ENCODE measurements at places on chromosomes 2 and 18.

- no peak for DNase-seq
These were observed 171.4 kb upstream of the NABP1 start for GRCh38 chr2:191506515-191506914.

DNA sequence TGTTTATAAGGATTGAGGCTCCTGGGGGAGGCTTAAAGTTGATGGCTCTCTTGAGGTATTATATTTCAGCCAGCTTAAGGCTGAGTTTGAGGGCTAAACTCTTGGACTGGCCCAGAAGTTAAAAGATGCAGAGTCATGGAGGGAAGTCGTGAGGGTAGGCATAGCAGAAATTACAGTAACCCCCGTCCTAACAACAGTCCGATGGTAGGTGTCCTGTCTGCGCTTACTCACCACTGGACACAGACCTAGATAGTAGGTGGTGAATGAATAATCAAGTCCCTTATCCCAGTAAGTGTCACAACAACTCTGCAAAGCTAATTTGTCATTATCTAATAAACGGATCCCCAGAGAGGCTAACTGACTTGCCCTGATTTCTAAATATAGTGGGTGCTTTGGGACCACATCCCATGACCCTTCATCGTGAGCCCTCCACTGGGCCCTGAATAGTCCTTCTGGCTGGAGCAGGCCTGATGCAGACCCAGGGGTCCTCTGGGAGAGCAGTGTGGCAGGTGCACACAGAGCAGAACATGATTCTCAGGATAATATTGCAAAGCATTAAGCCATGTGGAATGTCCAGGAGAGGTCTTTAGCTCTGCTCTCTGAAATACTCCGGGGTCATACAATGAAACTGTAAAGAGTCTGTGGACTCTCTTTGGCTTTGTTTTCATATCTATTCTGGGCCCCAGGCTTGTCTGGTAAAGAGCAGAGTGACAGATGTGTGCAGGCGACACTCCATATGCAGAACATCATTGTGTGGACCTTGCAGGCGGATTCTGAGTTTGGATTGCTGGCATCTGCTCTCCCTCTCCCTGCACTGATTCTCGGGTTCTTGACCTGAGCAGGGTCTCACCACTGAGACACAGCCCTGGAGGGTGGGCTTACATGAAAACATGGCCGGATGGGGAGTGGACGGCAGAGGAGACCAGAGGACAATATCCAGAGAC is 98.1 kb downstream of the RNF144A start:
- no peak for DNase-seq

DNA sequence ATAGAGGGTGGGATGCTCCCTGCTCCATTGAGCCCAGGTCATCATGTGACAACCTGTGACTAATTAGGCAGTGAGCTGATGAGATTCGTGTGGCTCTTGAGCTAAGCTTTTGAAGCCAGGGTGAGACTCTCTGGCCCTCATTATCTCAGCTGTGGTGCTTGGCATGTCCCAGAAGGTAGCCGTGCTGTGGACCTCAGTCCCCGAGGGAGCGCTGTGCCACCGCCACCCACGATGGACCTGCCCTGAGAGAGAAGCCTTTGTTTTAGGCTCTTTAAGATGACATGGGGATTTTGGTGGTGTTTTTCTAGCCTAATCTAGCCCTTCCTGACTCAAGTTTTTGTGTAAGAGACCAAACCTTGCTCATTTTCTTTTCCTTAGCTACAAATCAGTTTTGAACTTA is 66.4 kb downstream of the NEDD4L start:
- DNase-seq, result no peak

- DNase-seq, result no peak
These were observed 193.5 kb downstream of the MYO3B start for GRCh38 chr2:170371231-170371998.

- no peak for DNase-seq
These were observed 931.9 kb upstream of the CNTNAP5 start for GRCh38 chr2:123093199-123093598.

DNA sequence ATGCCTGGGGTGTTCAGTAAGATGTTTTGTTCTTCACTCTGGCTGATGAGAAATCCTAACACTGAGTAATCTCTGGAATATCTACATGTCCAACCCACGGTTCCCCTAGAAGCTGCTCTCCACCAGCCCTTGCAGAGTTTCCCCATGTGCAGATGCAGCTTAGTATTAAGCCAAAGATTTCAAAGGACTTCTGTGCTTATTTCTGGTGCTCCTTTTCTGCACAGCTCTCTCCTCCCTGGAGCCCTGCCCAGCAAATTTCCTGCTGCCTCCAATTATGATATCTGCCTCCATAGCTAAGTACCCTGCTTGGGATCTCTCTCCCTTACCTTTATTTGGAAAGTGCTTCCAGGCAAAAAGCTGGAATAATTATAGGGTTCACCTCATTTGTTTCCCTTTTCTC is 949.3 kb downstream of the BCL11A start:
- no peak for DNase-seq

- no peak for DNase-seq
These were observed 82.4 kb downstream of the TRIM43 start for GRCh38 chr2:95674186-95674585.

DNA sequence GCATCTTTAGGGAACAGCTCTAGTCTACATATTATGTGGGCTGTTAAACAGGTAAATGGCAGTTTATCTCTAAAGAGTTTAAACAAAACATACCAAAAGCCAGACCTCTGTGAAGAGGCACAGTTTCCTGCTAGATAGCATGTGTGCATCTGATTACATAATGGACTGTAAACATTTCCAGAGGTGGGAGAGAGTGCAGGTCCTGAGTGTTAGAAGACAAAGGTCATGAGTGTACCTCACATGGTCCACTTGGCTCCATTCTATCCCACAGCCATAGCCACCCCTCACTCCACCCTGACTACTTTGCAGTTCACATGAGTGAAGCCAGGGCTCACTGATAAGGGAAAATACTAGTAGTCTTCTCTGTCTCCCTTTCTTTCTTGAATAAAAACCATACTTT is 233.4 kb downstream of the MTX2 start:
- no peak for DNase-seq

DNA sequence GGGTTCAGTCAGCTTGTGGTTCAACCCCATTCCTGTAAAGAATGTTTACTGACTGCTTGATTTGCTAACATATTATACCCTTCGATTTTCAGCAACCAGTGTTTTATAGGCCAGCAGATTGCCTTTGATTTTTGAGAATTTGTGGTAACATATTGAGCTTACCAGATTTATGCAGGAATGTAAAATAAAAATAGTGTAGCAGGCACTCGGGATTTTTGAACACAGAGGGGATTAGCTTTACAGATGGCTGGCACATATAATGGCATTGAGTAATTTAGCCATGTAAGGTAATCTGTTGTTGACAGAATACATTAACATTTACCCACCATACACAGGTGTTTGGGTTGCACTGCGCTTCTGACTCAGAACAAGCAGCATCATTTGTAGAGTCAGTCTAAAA is 354.0 kb downstream of the LRRTM1 start:
- DNase-seq, result no peak

GRCh38 chr2:85553184-85553583 is 8.1 kb downstream of the GGCX start:
- DNase-seq, result no peak

- no peak for DNase-seq
These were observed 46.4 kb upstream of the BZW1 start for GRCh38 chr2:200765139-200765951.

DNA sequence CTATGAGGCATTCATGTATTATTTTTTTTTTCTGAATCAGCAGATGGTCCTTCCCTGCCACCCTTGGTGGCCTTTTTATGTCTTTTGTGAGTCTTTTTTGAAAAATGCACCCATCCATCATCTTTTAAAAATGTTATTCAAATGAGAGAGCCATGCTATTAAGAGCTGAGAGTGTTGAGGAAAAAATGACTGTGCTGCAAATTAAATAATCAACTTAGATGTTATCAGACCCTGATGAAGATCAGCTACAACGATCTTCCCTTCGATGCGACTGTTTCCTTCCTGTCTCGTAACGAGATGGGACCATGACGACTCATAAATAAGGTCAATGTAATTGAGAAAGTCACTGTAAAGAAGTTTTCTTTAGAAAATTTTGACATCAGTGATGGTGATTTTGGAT is 44.4 kb downstream of the TRIB2 start:
- DNase-seq, result no peak

- DNase-seq, result peak; percentile 52
These were observed 22.5 kb upstream of the TACR1 start for GRCh38 chr2:75221862-75222261.

GRCh38 chr2:144449028-144449406 is 70.9 kb downstream of the ZEB2 start:
- no peak for DNase-seq

DNA sequence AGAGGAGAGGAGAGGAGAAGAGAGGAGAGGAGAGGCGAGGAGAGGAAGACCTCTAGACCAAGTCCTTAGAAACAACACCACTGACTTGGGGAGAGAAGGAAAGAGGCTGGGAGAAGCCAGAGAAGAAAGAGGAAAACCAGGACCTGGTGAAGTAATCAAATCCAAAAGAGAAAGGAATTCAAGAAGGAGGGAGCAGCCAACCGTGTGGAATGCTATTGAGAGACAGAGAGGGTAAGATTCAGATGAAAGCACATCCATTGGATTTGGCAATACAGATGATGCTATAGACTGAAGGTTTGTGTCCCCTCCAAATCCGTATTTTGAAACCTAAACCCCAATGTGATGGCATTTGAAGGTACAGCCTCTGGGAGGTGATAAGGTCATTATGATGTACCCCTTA is 50.7 kb downstream of the GALNT14 start:
- DNase-seq, result no peak

DNA sequence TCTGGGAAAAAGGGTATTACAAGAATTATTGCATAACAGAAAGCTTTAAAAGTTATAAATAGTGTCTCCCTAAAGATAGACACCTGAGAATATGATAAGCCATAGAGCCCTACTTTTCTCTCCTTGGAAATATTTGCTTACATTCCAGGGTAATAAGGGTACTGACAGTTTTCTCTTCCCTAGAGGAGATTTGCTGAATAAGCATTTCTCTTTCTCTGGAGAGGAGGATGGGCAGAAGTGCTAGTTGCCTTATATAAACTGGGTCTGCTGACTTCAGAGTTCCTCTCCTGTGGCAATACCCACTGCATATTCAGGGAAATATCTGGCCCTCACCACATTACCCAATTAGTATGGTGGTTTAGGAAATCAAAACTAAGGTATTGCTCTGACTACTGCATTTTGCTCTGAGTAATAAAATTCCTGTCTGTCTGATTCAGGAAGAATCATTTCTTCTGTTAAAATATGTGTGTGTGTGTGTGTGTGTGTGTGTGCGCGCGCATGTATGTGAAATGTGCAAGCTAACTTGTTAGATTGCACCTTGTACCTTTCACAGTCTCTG is 1391.3 kb downstream of the DSC3 start:
- DNase-seq, result no peak

GRCh38 chr2:235658351-235659174 is 164.7 kb downstream of the AGAP1 start:
- DNase-seq, result peak; percentile 57

DNA sequence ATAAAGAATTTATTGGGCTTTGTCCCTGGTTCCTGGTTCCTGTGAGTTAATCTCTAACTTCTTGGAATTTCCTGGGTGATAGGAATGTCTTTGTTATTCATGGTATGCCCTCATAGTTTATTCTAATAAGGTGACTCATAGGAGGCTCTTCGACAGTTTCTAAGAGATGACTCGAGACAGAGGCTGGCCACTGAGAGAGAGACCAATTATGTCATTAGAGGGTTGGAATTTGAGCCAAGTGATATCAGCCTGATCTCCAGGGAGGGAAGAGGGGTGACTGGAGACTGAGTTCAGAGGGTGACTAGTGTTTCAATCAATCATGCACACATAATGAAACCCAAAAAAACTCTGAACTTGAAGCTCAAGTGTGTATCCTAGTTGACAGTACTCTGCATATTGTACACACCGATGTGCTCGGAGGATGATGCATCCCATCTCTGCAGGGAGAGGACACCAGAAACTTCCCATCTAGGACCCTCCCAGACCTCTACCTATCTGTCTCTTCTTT is 185.7 kb downstream of the MTCL1 start:
- DNase-seq, result no peak

GRCh38 chr2:143833015-143833660 is 686.8 kb downstream of the ZEB2 start:
- no peak for DNase-seq

DNA sequence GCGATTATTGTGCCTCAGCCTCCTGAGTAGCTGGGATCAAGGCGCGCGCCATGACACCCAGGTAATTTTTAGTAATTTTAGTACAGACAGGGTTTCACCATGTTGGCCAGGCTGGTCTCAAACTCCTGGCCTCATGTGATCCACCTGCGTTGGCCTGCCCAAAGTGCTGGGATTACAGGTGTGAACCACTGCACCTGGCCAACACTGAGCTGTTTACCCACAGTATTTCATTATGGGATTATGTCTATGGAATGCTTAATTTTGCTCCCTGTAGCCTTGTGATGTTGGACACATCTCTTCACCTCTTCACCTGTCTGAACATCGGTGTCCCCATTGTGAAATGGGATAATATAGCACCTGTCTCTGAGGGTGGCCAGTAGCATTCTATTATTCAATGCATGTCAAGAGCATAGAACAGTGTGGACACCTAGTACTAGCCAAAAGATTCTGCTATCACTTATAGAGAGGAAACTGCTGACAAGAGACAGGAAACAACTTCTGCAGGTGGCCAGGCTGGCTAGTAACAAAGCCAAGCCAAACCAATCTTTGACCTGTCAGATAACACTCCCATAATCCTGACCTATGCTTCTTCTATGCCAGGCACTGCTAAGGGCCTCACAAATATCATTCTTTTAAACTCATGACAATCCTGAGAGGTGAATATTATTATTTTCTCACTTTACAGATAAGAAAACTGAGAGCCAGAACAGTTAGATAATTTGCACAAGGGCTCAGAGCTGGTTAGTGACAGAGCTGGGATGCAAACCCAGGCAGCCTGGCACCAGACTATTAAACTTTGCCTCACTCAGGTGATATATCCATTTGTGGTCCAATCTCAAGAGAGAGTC is 29.4 kb upstream of the REEP1 start:
- no peak for DNase-seq

- DNase-seq, result no peak
These were observed 221.3 kb downstream of the FHOD3 start for GRCh38 chr18:36518839-36519238.

DNA sequence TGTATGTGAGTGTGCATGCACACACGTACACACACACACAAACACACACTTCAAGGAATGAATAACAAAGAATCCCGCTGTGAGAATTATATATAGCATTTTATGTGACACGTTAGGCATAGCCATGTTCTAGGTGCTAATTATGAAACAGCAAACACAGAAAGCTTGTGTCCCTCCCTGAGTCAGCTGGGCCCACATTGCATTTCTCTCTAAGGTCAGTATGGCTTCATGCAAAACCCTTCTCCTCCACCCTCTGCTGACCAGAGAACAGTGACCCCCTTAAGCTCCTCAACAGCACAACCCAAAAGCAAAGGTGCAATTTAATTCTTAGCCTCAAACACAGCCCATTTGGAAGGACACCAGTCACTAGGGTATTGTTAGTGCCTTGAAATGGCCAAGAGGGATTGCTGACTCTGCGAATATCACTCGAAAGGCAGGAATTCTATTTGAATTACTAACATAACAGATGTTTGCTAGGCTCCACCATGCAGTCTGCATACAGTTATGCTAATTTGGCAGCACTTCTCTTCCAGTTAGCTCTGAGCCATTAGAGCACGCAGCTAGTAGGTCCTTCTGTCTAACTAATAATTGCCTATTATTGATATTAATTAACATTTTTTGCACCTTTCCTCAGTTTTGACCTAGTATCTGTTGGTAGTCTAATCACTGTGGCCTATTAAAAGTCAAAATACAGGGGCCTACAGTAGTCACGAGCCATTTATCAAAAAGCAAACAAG is 149.0 kb downstream of the LNPK start:
- DNase-seq, result no peak

GRCh38 chr18:36899289-36899688 is 70.4 kb downstream of the KIAA1328 start:
- no peak for DNase-seq

GRCh38 chr2:25905126-25905525 is 26.8 kb upstream of the ASXL2 start:
- DNase-seq, result no peak
